ENCODE measurements at places on chromosomes 16 and 17.

DNA sequence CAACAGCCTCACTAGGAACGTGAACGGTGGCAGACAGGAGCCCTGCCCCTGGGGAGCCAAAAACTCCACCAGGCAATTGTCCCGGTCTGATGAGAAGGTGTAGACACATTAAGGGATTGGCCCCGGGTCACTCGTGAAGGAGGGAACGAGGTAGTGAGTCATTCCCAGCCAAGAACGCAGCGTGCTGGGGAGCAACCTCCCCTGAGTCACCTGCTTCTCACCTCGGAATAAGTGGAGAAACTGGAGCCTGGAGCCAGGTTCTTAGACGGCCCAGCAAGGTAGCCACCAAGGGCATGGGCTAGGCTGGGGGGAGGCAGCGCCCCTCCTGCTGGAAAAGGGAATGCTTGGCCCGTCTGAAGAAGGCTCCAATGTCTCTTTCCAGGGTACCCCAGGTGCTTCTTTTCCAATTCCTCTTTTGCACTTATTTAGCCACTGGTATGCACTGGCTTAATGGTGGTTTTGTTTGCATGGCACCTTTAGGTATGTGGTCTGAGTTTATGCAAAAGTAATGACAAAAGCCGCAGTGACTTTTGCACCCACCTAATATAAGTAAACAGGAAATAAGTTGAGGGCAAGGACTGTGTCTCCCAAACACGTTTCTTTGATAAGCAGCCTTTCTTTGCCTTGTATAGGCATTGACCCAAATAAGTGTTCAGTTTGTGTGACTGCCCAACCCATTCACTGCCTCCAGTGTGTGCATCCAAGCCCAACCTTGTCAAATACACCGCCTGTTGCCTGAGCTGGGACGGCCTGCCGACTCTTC lies 1.8 kb upstream of the HELZ start:
- DNase-seq: peak; percentile 65

DNA sequence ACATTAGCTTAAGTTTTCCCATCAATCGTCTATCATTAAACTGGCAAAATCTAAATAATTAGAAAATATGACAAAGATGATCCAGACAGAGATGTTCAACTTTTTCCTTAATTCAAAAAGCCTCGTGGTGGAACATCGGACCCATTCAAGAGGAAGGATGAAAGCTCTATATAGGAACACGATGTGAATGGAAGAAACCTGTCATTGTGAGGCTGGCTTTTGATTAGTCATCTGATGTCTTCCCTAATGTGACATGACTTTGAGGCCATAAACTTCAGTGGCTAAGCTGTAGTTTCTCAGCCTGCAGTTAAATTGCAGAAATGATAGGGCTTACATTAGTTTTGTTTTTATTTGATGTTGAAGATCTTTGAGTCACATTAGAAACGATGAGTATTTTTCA lies 1.0 kb downstream of the AMZ2 start:
- DNase-seq: no peak

DNA sequence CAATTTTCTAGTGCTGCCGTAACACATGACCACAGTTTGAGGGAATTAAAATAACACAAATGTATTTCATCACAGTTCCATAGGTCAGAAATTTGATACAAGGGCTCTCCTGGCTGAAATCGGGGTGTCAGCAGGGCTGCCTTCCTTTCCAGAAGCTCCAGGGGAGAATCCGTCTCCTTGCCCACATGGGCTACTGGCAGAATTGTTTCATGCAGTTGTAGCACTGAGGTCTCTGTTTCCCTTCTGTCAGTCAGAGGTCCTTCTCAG lies 20.5 kb downstream of the EIF4A3 start:
- no peak for DNase-seq

DNA sequence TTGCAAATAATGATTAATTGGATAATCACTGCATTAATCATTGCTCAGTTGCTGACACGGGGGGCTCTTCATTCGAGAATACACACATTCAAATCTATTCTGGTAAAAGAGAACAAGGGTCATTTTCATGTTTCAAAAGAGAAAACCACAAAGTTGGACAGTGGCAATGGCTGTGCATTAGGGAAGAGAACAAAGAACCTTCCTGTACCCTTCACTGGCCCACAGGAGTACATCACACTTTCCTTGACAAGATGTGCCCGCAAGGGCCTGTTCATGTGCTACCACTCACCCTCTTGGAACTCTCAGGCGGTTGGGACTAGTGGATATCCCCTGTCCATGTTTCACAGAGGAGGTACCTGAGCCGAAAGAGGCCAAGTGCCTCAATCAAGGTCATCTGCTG lies 223.2 kb downstream of the ZFHX3 start:
- DNase-seq: no peak

DNA sequence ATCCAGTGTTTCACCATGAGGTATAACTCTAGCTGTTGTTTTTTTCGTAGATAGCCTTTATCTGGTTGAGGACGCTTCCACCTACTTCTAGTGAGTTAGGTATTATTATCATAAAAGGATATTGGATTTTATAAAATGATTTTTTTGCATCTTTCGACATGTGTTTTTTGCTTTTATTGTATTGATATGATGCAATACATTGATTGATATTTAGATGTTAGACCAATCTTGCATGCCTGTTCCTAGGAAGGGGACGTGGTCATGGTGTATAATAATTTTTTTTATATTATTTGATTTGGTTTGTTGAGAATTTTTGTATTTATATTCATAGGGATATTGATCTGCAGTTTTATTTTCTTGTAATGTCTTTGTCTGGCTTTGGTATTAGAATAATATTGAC lies 193.3 kb downstream of the HS3ST3B1 start:
- no peak for DNase-seq

DNA sequence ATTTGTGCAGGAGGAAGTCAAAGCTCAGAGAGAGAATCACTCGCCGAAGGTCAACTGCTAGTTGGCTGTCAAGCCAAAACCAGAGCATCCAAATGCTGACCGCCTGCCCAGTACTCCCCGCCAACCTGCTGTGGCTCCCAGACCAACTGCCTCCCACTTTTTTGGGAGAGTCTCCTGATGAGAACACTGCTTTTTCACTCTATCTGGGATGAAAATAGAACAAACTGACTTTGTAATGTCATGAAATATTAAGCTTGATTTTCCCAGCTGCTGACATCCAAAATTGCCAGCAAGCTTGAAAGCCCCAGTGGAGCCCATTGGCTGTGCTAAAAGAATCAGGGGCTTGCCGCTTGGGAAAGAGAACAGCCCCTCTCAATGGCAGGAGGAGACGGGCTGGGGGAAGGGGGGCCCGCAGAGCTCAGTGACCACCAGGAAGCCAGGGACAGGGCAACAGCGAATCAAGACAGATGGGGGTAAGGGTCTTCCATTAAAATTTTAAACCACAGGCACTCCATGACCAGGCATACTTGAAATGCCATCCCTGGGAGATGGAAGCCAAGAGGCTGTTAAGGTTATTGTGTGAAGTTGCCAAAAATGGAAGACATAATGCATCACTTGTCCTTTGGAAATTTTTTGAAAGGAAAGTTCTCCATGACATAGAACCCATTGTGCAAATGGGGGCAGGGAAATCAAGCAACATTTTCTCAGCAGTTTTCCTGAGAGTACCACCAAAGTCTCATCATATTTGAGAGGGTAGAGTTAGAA lies 125.7 kb upstream of the CDH5 start:
- DNase-seq: peak; percentile 68

- DNase-seq: peak; percentile 31
Observed at GRCh38 chr16:15810411-15810810, 46.4 kb downstream of the MYH11 start.

DNA sequence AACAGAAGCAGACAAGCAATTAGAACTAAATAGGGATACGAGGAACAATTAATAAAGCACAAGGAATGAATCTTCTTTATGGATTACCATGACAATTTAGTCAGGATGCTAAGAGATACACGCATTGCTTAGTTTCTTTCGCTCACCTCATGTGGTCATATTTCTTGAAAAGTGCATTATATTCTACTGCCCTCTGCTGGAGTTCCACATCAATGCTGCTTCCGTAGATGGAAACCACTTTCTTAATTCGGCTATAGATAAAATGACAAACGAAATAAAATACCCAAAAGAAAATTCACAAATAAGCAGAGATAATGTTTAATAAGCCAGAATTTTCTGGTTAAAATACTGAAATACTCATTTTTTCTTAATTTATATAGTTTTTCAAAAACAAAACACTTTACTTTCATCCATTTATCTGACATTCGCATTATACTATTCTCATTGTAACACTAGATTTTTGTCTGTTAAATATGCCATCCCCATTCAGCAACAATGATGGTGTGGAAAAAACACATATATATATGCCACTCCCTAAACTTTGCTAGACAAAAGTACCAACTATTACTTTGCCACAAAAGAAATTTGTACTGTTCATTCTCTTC lies 22.0 kb upstream of the PHLPP2 start:
- peak; percentile 18 for DNase-seq

DNA sequence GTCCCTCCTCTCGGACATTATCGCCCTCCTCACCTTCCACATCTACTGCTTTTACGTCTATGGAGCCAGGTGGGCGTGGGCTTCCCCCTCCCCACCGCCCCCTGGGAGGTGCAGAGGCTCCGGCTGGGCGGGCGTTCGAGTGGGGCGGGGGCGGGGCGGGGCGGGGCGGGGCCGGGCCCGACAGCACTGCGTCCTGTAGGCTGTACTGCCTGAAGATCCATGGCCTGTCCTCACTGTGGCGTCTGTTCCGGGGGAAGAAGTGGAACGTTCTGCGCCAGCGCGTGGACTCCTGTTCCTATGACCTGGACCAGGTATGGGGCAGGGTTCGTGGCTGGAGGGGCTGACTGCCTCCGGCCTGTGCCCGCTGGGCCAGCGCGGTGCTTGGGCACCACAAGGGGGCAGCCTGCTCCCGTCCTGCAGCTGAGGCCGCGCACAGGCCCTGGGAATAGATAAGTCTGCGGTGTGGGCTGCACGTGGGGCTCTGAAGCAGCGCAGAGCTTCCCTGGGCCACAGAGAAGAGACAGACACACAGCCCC lies 9.2 kb downstream of the PIGQ start:
- DNase-seq: peak; percentile 41

- DNase-seq: no peak
Observed at GRCh38 chr17:30235386-30236296, at the start of gene SLC6A4. Gene SLC6A4 (minus strand): TSS chr17:30235697. CDS start chr17:30221958, 13,739 bp downstream.

- DNase-seq: peak; percentile 46
Observed at GRCh38 chr17:39754161-39754957, 16.6 kb downstream of the GRB7 start.

DNA sequence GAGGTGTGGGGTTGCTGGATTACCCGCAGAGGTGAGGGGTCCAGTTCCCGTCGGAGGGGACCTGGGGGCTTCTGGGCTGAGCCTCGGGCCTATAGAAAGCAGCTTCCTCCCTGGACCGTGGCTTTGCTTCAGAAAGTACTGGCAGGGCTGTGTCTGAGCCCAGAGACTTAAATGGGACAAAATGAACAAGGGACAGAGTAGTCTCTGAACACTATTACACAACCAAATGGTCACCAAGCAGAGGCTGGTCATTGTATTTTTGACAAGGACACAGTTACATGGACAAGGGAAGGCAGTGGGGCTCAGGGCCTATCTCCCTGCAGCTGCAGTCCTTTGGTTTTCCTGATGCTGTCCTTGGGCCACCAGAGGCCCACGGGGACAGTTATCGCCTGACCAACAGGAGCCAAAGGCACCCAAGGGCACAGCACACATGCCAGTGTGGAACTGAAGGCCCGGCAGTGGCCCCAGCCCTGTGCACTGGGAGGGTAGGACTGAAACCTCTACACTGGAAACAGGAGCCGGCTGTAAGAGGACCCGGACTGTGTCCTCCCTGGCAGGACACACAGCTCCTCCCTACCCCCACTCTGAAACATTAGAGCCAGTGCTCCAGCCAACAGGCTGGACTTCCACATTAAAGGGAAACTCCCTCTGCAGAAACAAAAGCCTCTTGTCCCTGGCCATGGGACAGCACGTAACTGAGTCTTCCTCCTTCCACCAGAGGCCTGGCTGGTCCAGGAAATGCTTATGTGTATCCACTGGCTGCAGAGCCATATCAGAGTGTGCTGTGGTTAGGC lies 26.0 kb upstream of the ERN1 start:
- DNase-seq: no peak
